ENCODE measurements at places on chromosomes 5 and 9.

GRCh38 chr5:78483809-78484521 is 123.5 kb downstream of the SCAMP1 start:
- no peak for DNase-seq

DNA sequence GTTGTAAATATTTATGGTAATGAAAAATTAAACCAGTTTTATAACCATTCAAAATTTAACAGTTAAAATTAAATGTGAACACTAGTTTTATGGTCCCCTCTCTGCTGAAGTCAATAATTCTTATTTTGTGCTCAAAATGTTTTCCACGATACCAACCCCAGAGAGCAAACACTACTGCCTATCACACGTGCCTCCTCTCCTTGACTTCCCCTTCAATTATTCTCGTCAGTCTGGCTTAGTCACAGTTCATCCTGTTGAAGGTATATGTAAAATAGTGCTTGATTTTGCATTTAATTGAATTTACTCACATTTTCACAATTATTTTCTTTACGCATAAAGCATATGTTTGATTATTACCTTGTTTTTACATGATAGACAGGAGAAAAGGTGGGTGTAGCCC is 148.8 kb downstream of the CCDC192 start:
- no peak for DNase-seq

DNA sequence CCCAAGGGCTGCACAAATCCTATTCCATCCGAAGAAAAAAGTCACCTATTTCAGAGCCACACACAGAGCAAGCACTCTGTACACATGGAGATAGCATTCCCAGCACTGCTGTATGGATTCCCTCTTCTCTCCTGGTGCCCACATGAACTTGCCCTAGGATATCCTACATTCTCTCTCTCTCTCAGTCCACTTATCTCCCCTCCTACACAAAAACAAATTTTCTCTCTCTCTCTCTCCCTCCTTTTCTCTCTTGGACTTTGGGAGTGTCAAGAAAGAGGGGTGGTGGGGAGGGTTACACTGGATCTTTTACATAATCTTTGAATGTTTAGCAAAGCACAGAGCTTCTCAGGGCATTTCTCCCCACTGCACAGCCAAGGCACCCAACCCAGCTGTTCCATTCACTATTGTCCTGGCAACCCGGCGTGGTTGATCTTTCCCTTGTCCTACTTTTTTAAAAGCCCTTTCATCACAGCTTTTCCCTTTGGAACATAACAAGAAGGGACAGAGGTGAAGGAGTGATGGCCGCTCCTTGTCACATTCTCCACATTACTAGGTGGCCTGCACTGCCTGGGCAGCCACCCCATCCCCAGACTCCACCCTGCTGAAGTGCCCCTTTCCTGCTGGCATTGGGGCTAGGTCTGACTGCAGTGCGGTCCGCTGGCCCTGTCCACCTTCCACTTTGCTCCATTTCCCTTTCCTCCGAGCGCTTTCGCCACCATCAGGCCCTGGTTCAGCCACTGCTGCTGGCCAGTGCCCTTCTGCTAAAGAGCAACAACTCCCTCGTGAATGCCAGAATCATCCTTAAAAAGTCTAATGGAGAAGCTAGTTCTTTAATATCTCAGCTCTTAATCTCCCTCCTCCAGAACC is 22.2 kb upstream of the SLC1A3 start:
- no peak for DNase-seq

GRCh38 chr5:168364151-168364661 is 72.8 kb downstream of the WWC1 start:
- DNase-seq = no peak

DNA sequence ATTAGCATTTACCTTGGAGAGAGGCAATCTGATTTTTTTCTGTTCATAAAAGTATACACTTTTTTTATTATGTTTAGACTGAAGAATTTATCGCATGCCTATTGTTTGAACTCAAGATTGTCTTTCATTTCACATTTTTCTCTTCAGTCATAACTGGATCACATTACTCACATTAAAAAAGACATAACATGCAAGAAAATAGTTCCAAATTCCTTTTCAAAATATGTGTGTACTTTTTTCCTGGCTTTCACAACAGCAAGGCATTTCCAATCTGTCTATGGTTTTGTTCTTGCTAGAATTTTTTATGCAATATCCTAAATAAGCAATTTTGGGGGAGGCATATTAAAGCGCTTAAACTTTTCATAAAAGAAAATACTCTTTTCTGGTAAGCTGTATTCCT is 21.2 kb downstream of the FTMT start:
- DNase-seq = no peak

- no peak for DNase-seq
These were observed 106.5 kb upstream of the OTULINL start for GRCh38 chr5:14475045-14475444.

GRCh38 chr9:87698069-87698809 is 27.7 kb upstream of the CTSL start:
- DNase-seq = no peak

- DNase-seq = no peak
These were observed 211.4 kb upstream of the CD180 start for GRCh38 chr5:67407979-67408378.

All from GM12891 (cell line).